ENCODE measurements at places on chromosomes 7 and 10. TPM values are rescaled to one million over a fixed set of nuclear protein-coding genes. Genes with fewer than 3 reads are reported as not detected.

The C10orf95 gene
- total RNA-seq = 0.34 TPM

The LANCL2 gene
- total RNA-seq = 13.4 TPM

The CRHR2 gene
- total RNA-seq = not detected

The MRC1 gene
- not detected for total RNA-seq

The FGFBP3 gene
- total RNA-seq = 2.4 TPM

The CHST15 gene
- total RNA-seq = 9.4 TPM

The RPA3 gene
- 104 TPM for total RNA-seq

The SORCS3 gene
- total RNA-seq = not detected

The OR2A42 gene
- not detected for total RNA-seq

The PIK3AP1 gene
- total RNA-seq = 0.58 TPM

The FKBP9 gene
- total RNA-seq = 90.8 TPM

The SYCE1 gene
- not detected for total RNA-seq

All from A549 treated with ZK216348 at 1 μM for 4 hours (cell line).